ENCODE measurements at places on chromosomes 7 and 10.

DNA sequence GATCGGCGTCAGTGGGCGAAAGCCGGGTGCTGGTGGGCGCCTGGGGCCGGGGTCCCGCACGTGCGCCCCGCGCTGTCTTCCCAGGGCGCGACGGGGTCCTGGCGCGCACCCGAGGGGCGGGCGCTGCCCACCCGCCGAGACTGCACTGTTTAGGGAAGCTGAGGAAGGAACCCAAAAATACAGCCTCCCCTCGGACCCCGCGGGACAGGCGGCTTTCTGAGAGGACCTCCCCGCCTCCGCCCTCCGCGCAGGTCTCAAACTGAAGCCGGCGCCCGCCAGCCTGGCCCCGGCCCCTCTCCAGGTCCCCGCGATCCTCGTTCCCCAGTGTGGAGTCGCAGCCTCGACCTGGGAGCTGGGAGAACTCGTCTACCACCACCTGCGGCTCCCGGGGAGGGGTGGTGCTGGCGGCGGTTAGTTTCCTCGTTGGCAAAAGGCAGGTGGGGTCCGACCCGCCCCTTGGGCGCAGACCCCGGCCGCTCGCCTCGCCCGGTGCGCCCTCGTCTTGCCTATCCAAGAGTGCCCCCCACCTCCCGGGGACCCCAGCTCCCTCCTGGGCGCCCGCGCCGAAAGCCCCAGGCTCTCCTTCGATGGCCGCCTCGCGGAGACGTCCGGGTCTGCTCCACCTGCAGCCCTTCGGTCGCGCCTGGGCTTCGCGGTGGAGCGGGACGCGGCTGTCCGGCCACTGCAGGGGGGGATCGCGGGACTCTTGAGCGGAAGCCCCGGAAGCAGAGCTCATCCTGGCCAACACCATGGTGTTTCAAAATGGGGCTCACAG is 1.1 kb downstream of the EGFR start:
- DNase-seq = no peak

DNA sequence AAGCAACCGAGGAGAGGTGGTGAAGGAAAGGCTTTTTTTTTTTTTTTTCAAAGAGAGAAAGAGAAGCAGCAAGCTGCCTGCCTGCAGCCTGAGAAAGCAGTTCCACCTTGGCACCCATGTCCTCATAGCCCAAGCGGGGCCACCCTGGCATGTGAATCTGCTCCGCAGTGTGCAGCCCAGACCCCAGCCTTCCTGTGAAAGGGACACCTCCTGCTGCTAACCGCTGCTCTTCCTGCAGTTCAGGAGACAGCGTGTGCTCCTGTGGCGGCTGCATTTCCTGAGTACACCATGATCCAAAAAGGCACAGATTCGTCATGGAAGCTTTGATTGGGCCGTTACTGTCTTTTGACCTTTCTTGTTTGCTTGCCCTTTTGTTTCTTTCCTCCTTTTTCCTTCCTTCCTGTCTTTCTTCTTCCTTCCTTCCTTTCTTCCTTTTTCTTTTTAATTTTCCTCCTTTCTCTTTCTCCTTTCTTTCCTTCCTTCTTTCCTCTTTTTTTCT is 38.1 kb downstream of the IKZF1 start:
- DNase-seq = no peak

DNA sequence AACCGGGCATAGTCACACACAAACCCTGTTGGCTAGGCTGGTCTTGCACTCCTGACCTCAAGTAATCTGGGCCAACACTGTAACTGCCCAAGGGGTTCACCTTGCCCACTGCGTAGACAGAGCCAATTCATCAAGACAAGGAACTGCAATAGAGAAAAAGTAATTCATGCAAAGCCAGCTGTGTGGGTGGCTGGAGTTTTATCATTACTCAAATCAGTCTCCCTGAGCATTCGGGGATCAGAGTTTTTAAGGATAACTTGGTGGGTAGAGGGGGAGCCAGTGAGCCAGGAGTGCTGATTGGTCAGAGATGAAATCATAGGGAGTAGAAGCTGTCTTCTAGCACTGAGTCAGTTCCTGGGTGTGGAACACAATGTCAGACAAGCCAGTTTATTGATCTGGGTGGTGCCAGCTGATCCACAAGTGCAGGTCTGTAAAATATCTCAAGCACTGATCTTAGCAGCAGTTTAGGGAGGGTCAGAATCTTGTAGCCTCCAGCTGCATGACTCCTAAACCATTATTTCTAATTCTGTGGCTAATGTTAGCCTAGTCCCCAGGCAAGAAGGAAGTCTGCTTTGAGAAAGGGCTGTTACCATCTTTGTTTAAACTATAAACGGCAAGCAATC is 15.6 kb upstream of the FXYD4 start:
- no peak for DNase-seq

- DNase-seq = no peak
These were observed 164.4 kb downstream of the GLRX3 start for GRCh38 chr10:130300608-130301020.

GRCh38 chr10:19638182-19638895 is 177.9 kb upstream of the PLXDC2 start:
- DNase-seq = peak; percentile 90

DNA sequence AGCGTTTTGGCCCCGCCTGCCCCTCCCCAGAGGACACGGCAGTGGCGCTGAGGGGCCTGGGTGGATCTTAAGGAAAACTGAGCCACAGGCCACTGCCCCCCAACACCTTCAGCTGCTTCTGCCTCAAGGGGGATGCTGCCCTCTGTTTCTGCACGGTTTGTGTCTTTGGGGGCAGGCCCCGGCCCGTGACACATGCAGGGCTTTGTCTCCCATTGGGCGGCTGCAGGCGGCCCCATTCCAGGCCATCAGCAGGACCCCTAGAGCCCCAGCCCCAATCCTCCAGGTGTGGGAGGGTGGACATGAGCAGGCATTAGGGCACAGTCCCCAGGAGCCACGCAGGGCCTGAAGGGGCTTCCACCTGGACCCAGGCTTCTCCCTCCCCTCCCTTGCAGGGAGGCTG is 25.3 kb upstream of the PPP2R2D start:
- DNase-seq = no peak

DNA sequence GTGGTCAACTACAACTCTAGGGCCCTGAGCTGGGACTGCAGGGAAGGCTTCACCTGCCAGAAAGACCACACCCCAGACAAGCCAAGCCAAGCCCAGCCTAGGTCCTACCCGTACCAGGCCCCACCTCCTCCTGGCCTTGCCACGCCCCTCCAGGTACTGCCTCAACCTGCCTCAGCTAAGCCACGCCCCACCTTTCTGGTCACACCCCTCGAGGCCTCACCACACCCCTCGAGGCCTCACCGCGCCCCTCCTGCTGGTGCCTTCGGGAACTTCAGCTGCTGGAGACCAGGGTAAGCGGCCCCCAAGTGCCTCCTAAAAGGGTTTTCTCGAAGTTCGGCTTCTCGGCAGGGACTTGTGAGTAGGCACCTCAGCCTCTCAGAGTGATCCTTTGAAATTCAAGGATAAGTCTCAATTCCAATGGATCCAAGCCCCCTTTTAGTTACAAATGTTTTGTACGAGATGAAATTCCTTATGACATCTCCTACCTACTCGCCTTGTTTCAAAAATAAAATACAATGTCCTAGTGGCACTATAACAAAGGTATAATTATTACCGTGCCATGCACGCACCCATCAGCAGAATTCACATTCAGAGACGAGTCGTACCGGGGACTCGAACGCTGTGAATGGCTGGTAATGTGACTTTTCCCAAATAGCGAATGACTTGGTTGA is 171.2 kb downstream of the ARHGAP21 start:
- DNase-seq = no peak

DNA sequence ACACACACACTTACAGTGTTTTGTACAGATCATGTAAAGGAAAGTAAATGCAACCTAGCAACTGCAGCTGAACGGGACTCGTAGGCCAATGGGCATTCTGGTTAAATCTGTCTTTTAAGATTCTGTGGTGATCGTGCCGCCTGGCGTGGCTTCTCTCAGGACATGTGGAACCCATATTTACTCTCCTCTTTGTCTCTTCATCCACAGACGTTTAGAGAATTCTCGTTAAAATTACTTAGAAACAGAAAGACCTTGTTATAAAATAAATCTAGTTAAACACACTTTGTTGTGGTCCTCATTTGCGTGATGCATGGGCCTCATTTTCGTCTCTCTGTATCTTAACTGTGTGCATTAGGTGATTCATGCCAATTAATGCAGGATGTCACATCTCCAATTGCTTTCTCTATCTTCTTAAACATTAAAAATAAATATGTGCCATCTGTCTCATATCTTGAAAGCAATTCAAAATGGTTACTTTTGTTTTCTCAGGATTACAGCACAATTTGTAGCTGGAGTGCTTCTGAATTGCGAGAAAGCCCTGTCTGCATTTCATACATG is 11.5 kb downstream of the KLF6 start:
- DNase-seq = no peak

- no peak for DNase-seq
These were observed 22.6 kb downstream of the AQP1 start for GRCh38 chr7:30934225-30934624.

- DNase-seq = no peak
These were observed 447.4 kb upstream of the PFKP start for GRCh38 chr10:2619916-2620315.

All from AG04450 (cell line).